ENCODE measurements at places on chromosomes 7 and 10.

- no peak for DNase-seq
Observed at GRCh38 chr10:51718804-51719291, 19.5 kb upstream of the CSTF2T start.

DNA sequence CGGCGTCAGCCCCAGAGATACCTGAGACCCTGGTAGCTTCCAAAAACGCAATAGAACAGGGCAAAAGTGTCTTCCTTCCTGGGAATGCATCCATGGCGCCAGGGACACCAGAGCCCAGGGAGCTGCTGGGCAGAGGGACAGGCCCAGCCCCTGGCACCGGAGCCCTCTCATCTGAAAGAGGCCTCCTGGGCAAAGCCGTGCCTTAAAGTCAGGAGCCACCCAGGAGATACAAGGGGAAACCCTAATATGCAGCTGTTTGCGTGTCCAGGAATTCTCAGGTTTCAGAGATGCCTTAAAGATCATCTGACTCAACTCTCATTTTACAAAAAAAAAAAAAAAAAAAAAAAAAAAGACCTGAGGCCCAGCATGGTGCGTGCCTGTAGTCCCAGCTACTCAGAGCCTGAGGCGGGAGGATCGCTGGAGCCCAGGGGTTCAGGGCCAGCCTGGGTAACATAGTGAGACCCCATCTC, 28.0 kb downstream of the NUDT1 start:
- no peak for DNase-seq

DNA sequence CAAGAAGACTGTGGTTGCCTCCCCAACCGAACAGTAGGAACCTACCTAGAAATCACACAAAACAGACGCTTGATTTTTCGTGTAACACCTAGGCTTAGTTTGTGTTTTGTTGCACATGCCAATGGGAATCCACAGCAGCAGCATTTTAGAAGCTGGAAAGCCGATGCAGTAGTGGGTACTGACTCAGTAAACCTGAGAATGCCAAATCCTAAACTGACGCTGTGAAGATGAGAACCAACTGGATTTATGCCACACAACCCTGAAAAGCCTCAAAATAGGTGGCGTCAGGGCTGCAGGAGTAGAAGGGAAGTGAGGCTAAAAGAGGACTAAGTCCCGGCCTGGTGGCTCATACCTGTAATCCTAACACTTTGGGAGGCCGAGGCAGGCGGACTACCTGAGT, 162.5 kb downstream of the REEP3 start:
- DNase-seq: no peak

DNA sequence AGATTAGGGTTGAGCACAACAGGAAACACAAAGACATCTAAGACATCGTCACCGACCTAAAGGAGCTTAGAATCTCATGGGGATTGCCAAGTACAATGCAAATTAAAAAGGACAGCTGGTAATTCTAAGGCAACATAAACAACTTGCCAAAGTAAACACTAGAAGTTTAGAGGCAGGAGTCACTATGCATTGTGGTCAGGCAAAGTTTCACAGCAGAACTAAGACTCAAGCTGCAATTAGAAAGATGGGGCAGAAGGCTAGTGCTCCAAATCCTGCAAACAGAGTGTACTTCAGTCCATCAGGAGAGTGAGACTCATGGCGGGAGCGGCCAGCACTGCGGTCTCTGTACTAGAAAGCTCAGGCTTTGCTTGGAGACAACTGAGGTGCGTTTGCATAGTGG, 52.7 kb downstream of the HIPK2 start:
- DNase-seq: no peak

DNA sequence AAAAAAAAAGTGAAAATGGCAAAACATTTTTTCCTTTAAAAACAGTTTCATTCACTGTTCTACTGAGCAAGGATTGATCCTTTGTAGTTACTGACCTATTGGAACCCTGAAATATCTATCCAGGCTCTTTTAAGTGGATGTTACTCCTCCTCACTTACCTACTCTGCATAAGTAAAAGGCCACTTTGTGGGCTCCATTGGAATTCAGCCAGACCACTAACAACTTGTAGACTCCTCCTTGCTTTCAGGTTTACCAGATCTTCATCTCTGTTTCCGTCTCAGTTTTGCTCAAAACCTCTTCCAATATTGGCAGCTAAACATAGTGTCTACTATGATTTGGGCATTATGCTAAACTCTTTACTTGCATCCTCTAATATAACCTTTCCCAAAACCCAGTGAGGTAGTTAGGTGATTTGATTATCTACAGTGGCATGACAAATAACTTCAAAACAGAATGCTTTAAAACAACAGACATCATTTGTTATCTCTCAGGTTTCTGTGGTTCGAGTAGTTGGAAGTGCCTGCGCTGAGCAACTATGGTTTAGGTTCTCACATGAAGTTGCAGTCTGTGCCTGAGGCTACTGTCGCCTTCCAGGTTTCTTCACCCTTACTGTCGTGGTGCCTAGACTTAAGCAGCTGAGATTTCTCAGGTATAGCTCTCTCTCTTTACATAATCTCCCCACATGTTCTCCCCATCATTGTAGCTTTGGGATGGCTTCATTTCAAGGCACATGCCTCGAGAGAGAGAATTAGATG, 698.2 kb downstream of the REEP3 start:
- no peak for DNase-seq

DNA sequence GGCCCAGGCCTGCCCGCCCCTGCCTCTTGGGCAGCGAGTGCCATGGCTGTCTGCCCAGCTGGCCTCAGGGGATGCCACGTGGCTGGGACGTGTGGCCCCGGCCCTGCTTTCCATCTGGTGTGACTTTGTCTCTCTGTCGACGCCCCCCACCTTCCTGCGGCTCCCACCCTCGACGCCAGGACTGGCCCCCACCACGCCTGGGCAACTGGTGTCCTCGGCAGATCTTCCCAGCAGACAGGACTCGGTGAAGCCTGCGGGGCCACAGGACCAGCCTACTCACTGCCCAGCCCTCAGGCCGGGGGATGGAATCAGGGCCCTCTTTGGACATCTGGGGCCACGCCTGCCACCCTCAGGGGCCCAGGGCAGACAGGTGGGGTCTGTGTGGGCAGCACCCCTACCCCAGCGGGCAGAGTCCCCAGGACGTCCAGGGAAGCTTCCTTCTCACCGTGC, 55.1 kb downstream of the UNCX start:
- DNase-seq: no peak

- no peak for DNase-seq
Observed at GRCh38 chr10:132492323-132493025, 45.1 kb upstream of the INPP5A start.

DNA sequence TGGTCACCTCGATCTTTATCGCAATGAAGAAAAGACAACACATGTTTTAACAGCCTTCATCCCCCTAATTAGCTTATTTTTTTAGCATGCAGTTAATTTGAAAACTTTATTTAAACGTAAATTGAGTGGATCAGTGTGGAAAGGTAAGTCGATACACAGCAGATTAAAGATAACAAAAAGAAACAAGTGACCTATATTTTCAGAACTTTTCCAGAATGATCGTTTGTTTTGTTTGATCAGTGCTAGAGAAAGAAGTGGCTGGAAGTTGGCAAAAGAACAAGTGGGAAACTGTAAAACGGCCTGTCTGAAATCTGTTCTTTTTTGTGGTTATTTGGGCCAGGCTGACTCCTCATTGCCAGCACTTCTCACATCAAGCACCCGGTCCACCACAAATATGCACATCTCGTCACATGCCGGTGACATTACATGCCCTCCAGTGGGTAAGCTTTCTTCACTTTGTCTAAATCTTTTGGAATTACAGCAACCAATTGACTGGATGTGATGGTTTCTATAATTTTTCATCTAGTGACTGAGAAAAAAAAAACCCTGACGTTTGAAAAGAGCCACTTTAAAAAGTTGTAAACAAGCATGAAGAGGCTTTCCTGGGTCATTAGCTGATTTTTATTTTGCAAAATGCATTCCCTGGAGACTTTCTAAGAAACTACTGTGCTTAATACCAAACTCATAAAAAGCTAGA, 33.2 kb downstream of the C7orf33 start:
- no peak for DNase-seq

DNA sequence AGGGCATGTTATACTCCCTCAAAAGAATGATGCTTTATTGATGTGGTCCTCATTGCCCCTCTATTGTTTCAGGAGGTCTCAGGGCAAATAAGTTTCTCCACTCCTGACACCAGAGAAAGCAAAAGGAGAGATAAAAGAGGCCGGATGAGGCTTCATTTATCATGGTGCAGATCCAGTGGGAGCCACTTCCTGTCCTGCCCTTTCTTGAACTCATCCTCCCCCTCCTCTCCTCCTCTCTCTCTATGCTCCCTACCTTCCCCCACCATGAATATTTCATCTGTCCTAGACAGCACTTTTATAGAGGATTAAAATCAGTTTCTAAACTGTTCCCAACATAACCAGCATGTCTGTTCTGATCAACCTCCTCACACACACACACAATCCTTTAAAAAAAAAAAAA, 172.2 kb upstream of the KMT2E start:
- DNase-seq: no peak

GRCh38 chr7:51186531-51186930, 130.1 kb downstream of the COBL start:
- DNase-seq: no peak

DNA sequence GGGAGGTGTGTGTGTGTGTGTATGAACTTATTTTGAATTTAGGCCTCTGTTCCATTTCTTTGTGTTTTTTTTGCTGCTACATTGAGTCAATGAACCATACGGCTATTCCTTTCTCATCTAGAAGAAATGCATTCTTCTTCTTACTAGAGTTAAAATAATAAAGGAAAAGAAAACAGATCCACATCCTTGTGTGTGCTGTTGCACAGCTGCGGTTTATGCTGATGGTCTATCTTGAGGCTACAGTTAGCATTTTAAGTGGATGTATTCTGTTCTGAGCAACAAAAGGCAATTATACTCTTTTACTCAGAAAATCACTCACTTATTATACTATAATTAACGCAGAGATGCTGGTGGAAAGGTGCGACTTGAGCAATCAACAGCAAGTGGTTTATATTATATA, 615.0 kb upstream of the MBL2 start:
- DNase-seq: no peak

GRCh38 chr10:89404104-89405047, 10.0 kb upstream of the IFIT5 start:
- no peak for DNase-seq

DNA sequence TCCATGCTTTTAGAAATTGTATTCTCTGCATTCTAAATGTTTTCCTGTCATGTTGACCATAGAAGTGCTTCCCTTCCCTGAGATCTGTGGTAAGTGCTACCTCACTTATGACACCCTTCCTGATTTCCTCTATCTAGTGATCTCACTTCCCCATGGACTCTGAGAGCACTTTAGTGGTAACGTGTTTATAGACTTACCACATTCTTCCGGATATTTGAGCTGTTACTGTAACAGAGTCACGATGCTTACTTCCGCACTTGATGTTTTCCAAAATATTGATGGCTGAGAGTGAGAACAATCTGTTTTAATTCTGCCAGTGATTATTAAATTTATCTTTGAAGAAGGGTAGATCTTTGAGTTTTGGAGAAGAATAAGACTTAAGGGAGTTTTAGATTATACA, 60.1 kb upstream of the NAMPT start:
- DNase-seq: no peak

DNA sequence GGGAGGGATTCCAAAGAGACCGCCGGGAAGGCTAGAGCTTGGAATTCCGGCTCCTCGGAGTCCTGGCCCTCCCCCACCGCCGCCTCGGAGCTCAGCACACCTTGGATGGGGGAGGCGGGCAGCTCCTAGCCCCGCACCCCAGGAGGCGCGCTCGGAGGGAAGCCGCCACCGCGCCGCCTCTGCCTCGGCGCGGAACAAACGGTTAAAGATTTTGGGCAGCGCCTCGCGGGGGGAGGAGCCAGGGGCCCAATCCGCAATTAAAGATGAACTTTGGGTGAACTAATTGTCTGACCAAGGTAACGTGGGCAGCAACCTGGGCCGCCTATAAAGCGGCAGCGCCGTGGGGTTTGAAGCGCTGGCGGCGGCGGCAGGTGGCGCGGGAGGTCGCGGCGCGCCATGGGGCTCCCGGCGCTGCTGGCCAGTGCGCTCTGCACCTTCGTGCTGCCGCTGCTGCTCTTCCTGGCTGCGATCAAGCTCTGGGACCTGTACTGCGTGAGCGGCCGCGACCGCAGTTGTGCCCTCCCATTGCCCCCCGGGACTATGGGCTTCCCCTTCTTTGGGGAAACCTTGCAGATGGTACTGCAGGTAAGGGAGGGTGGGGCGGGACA, at the start of gene CYP26A1:
CYP26A1 (plus strand) TSS at position 355 of the 608 bp plus-strand sequence; CDS start at position 397, 42 bp downstream.
- no peak for DNase-seq

DNA sequence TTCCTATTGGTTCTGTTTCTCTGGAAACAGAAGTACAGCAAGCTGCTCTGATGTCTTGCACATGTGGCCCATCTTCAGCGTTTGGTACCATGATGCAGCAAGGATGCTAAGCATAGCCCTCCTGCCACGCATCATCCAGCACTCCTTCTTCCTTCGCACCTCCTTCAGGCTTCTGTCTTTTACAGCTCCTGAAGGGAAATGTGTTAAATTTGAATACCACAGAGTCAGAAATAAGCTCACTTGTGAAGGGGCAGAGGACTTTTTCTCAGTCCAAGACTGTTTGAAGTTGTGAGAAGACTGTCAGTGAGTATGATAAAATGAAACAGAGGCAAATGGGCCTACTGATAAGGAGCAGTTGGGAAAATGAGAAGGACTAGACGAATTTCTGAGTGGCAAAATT, 20.7 kb downstream of the TSPAN13 start:
- DNase-seq: no peak

GRCh38 chr7:32536585-32536984, 41.3 kb downstream of the AVL9 start:
- DNase-seq: no peak

GRCh38 chr7:118312966-118313365, 88.5 kb downstream of the ANKRD7 start:
- no peak for DNase-seq

DNA sequence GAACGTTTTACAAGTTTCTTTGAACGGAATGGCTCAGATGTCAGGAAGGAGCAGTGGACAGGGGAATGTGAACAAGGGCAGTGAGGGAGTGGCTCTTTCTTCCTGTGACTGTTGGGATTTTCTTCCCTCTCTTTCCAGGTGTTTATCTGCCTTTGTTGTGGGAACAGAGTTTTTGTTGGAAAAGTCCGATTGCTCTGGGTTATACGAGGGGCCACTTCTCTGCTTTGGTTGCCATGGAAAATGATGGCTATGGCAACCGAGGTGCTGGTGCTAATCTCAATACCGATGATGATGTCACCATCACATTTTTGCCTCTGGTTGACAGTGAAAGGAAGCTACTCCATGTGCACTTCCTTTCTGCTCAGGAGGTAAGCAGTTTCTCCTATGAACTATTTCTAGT, 41.4 kb downstream of the ZRANB1 start:
- no peak for DNase-seq
